ENCODE measurements at places on chromosomes 3 and 15.

DNA sequence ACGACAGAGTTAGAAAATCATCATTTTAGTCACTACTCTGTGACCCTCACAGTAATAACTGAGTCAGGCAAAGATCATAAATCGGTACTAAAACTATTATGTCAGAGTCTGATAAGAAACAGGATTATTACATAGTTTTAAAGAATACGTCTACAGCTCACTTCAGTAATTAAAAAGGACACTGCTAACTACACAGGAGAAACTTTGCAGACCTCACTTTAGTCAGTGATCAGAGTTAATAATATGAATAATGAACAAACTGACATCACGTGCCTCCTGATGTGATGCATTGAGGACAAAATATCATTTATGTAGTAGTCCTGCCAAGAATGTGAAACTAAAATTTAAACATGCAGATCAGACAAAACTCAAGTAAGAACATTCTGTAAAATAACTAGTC is 162.2 kb downstream of the PCCB start:
- no peaks in the 10 kb centered on the region for H3K27me3 ChIP-seq
- no peaks in the 10 kb centered on the region for H3K36me3 ChIP-seq
- no peak overlapping the region for H3K27ac ChIP-seq
- no peak for DNase-seq
- no peaks in the 10 kb centered on the region for H3K4me1 ChIP-seq
- H3K4me3 ChIP-seq, result no peak overlapping the region

DNA sequence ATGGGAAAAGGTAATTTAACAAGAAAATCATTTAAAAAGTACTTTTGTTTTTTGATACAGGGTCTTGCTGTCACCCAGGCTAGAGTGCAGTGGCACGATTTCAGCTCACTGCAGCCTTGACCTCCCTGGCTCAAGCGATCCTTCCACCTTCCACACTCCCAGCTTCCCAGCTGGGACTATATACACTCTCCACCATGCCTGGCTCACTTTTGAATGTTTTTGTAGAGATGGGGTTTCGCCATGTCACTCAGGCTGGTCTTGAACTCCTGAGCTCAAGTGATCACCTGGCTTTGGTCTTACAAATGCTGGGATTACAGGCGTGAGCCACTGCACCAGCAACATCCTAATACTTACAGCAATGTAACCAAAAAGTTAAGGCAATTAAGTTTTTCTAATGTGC is 3.5 kb upstream of the ZBTB11 start:
- peaks cover 12% of the 10 kb centered on the region for H3K4me1 ChIP-seq
- H3K27me3 ChIP-seq, result no peaks in the 10 kb centered on the region
- peaks cover 14% of the 10 kb centered on the region for H3K36me3 ChIP-seq
- no peak for DNase-seq

- DNase-seq, result no peak
- H3K36me3 ChIP-seq, result no peaks in the 10 kb centered on the region
- no peak overlapping the region for H3K27ac ChIP-seq
- H3K27me3 ChIP-seq, result no peaks in the 10 kb centered on the region
These were observed 13.5 kb downstream of the CNOT10 start for GRCh38 chr3:32698506-32698905.

DNA sequence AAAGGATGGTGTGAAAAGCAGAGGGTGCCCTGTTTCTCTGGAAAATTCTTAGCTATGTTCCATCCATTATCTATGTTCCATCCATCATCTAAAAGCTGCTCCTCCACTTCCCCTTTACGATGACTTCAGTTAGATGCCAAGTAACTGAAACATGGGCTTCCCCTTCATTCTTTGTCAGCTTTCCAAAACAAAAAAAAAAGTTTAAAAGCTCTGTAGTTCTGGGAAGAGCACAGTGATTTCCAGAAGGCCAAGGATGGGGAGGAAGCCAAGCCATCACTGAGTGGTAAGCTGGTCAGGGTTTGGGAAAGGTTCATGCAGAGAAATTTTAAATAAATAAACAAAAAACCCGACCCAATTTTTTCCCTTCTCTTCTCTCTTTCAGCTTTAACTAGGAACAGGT is 111.5 kb downstream of the CFAP44 start:
- no peak for DNase-seq
- H3K4me3 ChIP-seq, result no peak overlapping the region

GRCh38 chr15:33757516-33758232 is 210.6 kb upstream of the CHRM5 start:
- no peak overlapping the region for H3K4me3 ChIP-seq
- no peaks in the 10 kb centered on the region for H3K36me3 ChIP-seq
- no peak overlapping the region for H3K27ac ChIP-seq
- no peak for DNase-seq
- no peaks in the 10 kb centered on the region for H3K4me1 ChIP-seq

GRCh38 chr15:40096094-40096891 is 12.4 kb downstream of the BMF start:
- H3K36me3 ChIP-seq, result no peaks in the 10 kb centered on the region
- no peak for DNase-seq
- peaks cover 24% of the 10 kb centered on the region for H3K4me1 ChIP-seq
- no peaks in the 10 kb centered on the region for H3K27me3 ChIP-seq
- H3K27ac ChIP-seq, result no peak overlapping the region
- H3K4me3 ChIP-seq, result no peak overlapping the region

DNA sequence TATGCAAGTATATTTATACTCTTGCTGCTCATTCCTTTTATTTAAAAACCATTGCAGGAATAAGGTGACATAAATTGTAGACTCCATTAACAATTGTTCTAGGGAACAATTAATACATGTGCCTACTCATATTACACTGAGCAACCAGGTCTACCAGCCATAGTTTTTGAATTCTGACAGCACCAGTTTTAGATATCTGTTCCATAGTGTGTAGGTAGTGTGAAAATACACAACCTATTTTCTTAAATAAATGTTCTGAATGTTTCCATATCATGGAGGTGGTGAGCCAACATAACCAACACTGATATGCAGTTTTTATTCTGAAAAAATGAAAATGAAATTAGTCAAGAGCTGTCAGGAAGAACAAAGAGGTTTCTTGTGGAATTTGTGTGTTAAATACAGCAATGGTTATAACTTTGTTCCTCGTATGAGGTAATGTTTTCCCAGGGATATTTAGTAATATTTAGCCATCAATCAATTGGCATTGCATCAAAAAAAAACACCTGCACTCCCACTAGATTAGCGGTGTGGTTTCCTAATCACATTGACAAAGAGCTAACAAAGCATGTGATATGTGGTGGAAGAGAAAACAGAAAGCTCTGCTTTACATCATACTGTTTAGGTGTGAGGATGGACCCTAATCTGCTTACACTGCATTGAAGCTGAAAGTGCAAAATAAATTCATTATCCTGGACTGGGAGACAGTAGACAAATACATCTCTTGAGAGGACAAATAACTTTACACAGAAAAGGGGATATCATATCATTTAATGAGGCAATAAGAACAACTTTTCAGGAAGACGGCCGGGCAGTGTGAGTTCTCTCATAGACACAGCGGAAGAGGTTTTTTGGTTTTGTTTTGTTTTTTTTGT is 369.5 kb upstream of the THBS1 start:
- no peak overlapping the region for H3K27ac ChIP-seq
- no peak for DNase-seq
- no peaks in the 10 kb centered on the region for H3K4me1 ChIP-seq
- H3K36me3 ChIP-seq, result no peaks in the 10 kb centered on the region

DNA sequence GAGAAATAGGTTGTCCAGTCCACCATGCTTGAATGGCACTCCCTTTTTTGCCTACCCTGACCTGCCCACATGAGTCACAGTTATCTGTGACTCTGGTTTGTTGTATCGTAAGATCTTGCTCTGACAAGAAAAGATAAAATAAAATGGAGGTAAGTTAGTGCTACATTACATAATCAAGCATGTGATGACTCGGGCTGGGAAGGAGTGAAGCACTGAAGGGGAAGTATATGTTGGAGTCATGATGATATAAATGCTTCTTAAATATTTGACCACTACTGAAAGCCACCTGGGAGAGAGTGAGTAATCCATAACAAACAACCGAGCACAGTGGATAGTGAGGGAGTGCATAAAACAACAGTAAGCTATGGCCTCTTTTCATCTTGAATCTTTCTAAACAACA is 124.4 kb downstream of the SHOX2 start:
- no peak overlapping the region for H3K27ac ChIP-seq
- H3K4me1 ChIP-seq, result no peaks in the 10 kb centered on the region

DNA sequence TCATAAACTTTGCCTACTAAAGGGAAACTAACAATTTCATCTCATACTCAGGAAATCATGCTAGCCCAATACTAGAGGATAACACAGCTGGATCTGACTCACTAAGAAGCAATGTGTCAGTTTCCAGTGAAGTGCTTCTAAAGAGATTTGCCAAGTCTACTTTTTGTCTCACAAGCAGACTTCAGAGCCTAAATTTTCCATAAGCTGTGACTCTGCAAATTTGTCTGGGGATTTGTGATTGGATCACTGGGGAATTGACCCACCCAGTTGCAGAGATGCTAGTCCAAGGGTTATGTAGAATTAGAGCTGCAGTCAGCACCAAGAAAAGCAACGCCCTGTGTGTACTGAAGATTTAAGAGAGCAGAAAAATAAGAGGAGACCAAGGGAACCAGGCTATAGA is 647.1 kb downstream of the NTRK3 start:
- H3K4me1 ChIP-seq, result no peaks in the 10 kb centered on the region
- DNase-seq, result no peak
- no peak overlapping the region for H3K4me3 ChIP-seq
- no peaks in the 10 kb centered on the region for H3K27me3 ChIP-seq

GRCh38 chr3:37974121-37975083 is 16.2 kb upstream of the VILL start:
- peak; percentile 83 for DNase-seq

DNA sequence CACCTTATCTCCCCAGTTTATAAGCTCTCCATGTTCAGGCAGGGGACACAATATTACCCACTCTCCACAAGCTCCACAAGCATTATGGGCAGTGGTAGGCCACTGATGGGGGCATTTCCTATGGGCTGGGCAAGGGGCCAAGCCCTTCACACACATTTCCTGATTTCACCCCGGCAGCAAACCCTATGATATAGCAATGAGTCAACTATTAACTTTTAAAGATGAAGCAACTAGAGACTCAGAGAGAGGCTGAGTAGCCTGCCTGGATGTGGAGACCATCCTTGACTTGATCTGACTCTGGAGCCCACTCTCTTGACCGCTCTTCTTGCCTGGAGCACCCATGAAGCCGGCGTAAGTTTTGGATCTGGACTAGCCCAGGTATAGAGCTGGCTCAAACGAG is 27.4 kb downstream of the FOXL2NB start:
- no peaks in the 10 kb centered on the region for H3K27me3 ChIP-seq
- no peaks in the 10 kb centered on the region for H3K4me1 ChIP-seq
- no peak for DNase-seq
- H3K4me3 ChIP-seq, result no peak overlapping the region
- no peaks in the 10 kb centered on the region for H3K36me3 ChIP-seq
- no peak overlapping the region for H3K27ac ChIP-seq

GRCh38 chr3:141482245-141482922 is 4.4 kb upstream of the RASA2 start:
- H3K27ac ChIP-seq, result no peak overlapping the region
- no peaks in the 10 kb centered on the region for H3K4me1 ChIP-seq

GRCh38 chr3:175103298-175103697 is 244.2 kb downstream of the NAALADL2 start:
- DNase-seq, result no peak
- no peaks in the 10 kb centered on the region for H3K27me3 ChIP-seq

DNA sequence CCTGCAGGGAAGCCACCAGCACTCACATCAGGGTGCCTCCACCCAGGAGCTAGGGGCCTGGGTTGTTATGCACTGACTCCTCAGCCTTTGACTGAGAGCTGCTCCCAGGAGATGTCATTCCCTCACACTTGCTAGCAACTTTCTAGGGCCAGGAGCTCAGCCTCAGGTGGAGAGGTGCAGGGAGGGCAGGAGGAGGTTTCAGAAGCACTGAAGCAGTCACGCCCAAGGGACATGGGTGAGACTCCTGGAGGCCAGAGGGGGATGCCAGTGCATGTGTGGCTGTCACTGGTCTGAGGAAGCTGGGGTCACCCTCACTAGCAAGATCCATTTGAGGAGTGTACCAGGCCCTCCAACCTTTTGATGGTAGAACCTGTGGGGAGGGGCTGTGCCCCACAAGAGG is 271.2 kb downstream of the PLCL2 start:
- no peak for DNase-seq
- no peaks in the 10 kb centered on the region for H3K36me3 ChIP-seq
- H3K4me1 ChIP-seq, result no peaks in the 10 kb centered on the region
- H3K27me3 ChIP-seq, result no peaks in the 10 kb centered on the region
- no peak overlapping the region for H3K4me3 ChIP-seq

DNA sequence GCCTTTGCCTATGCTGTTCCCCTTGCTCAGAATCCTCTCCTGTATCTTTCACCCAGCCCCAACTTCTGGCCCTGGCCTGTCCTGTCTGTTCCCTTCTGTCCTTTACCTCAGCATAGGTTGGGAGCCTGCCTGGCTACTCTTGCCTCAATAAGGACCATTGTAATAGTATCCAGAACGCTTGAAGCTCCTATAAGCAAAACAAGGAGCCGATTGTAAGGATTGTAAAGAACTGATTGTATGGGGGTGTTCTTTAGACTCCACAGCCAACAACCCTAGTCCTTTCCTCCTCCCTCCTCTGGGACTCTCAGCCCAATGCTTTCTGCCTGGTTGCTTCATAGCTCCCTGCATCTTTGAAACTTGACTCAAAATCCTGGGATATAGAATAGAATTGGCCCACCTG is 18.7 kb upstream of the RAD54L2 start:
- no peaks in the 10 kb centered on the region for H3K27me3 ChIP-seq
- no peak overlapping the region for H3K4me3 ChIP-seq
- no peak for DNase-seq

- H3K4me3 ChIP-seq, result no peak overlapping the region
- no peak overlapping the region for H3K27ac ChIP-seq
- no peak for DNase-seq
- H3K36me3 ChIP-seq, result no peaks in the 10 kb centered on the region
- H3K27me3 ChIP-seq, result no peaks in the 10 kb centered on the region
- H3K4me1 ChIP-seq, result no peaks in the 10 kb centered on the region
These were observed 348.4 kb upstream of the IL12A start for GRCh38 chr3:159640225-159640624.
